Stimulated activated CD8-positive, alpha-beta memory T cell treated with anti-CD3 and anti-CD28 coated beads, Interleukin-7, amount 100 ng/mL, for 48 hours (primary cell): ENCODE measurements at places on chromosomes 6 and 20.

- no peak for DNase-seq
Observed at GRCh38 chr6:128532827-128533226, 12.4 kb upstream of the PTPRK start.

- no peak for DNase-seq
Observed at GRCh38 chr6:143528164-143528811, 16.8 kb upstream of the FUCA2 start.

DNA sequence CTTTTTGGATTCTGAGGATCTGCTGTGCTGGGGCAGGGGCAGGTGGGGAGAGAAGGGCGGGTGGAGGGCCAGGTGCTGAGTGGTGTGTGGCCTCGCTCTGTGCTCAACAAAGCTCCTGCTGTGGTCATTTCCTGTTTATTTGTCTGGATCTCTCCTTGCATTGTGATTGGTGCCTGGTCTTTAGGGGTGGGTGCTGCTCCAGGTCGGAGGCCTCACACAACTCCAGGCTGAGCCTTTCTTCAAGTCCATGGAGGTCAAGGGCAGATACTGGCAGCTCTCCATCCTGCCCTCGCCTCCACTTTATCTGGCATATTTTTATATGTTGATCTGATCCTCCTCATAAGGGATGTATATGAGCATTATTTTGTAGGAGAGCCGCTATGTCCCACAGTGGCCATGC lies 36.2 kb downstream of the HLA-F start:
- no peak for DNase-seq

GRCh38 chr6:106084989-106085691 lies 996 bp upstream of the PRDM1 start:
- DNase-seq: no peak

DNA sequence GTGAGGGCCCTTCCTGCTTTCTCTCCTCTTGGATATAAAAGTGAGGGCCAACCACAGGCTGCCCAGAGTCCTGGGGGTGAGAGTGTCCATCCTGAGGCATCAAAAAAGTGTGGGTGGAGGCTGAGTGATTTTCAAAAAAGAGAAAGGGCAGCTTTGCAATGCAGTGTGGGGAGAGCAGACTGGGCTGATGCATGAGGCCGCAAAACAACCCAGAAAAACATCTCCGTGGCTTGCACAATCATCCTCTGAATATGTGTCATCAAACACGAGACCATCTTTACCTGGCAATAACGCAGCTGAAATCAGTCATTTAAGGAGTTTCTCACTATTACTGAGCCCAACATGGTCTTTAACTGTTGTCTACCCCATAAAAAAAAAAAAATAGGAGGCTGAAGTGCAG lies 191.2 kb upstream of the SOX4 start:
- peak; percentile 45 for DNase-seq

DNA sequence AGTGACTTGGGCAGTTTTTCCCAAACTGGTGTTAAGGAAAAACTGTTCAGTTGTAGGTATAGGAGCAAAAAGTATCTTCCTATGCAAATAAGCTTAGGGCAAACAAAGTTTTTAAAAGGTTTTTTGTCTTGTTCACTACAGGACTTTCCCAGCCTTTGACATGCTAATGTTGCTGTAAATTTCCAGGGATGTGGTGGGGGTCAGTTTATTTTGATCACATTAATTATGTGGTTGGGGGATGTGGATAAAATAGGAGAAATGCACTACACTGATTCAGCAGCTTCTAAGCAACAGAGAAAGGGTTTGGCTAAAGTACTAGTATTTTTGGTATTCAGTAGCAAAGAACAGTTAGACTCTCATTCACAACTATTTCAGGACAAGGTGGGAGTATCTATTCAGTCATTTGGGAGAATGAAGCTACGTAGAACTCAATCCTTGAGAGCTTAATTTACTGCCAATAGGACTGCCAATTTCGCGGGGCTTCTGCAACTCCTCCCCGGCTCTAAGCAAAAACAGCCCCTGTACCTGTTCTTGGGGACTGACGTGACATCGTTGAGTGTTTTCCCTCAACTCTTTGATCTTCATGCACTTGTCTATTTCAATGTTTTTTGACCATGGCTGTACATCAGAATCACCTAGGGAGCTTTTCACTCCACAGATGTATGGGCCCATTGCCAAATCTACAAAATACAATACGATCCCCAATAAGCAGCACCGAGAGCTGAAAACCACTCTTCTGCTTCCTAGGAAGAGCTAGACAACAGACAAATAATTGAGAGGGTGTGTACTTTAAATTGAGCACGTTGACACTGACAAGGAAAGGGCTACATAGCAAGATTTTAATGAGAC lies 94.8 kb upstream of the NHSL1 start:
- DNase-seq: no peak

DNA sequence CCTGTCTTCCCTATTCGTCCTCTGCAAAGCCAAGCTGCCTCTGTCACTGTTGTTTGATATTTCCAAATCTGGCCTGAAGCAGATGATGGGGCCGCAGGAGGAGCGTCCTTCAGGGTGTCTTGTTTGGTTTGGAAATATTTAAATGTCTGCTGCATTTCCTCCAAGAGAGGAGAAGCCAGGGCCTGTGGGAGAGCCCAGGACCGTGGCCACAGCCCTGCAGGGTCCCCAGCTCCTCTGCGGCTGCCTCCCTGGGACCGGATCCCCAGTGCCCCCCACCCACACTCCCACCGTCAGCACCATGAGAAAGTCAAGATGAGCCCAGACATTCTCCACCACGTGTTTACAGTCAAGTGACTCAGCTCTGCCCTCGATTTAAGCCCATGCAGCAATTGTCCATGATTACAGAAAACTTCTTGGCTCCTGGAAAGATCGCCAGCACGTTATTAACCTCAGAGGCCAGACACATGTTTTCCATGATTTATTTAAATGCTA lies 18.2 kb downstream of the FOXF2 start:
- DNase-seq: no peak

DNA sequence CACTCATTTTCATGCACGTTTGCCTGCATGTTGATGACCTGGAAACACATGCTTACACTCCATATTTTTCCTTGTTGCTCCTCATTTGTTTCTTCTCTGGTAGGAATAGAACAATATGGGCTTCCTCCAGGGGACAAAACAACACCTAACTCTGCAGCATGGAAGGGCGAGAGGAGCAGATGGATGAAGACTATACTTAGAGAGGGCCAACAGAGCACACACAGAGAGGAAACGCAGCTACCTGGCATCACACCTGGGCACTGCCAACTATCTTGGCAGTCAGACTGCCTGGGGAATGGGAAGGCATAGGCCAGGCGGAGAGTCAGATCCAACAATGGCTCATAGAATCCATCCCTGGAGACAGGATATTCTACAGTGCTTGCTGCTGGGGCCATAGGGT lies 290.9 kb downstream of the CD83 start:
- DNase-seq: no peak

DNA sequence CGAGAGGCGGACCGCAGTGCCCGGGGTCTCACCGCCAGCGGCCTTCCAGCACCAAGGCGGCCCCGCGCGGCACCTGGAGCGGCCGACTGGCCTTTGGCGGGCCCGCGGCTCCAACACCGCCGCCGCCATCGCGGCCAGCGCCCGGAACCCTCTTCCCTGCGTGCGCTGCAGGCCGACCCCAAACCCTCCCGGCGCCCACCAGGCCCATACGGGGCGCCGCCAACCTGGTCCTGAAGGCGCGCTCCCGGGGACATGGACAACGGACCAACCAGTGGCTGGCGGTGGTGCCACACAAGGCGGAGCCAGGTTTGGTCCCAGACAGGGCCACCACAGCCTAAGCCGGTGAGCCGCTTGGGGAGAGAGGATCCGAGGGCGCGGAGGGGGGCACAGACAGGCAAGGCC lies 1514.8 kb upstream of the DEFB115 start:
- no peak for DNase-seq

GRCh38 chr20:51089272-51089781 lies 66.4 kb upstream of the KCNG1 start:
- DNase-seq: no peak

- no peak for DNase-seq
Observed at GRCh38 chr6:44921798-44922197, 406.3 kb upstream of the RUNX2 start.

DNA sequence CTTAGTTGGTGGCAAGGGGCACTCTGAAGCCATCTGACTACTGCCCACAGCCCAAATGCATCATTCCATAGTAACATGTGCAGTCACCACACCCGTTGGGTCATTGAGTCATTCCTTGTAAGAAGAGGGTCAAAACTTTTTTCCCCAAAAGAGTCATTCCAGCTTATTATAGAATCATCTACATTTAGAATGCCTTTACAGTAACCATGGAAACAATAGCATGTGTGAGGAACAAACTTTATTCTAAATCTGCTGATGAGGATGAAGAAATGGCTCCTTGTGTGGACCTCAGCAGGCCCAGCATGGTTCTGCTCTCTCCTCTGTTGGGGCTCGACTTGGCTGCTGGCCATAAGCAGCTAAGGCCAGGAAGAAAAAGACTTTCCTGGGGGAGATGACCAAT lies 111.2 kb upstream of the PTPRT start:
- no peak for DNase-seq

DNA sequence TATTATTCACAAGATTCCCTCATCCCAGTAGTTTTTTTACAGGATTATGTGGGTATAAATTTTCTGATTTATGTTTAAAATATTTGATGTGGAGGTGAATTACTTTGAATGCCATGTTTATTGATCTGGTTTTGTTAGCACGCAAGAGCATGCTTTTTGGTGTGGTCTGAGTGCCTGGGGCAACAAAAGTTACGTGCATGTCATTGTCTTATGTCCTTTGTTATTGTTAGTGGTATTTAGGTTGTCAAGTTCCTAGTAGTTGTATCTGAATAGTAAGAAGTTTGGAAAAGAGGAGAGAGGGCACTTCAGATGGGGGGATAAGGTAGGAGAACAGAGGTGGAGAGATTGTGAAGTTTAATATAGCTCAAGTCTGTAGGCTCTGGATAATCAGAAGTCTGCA lies 95.0 kb downstream of the ATRN start:
- DNase-seq: no peak

DNA sequence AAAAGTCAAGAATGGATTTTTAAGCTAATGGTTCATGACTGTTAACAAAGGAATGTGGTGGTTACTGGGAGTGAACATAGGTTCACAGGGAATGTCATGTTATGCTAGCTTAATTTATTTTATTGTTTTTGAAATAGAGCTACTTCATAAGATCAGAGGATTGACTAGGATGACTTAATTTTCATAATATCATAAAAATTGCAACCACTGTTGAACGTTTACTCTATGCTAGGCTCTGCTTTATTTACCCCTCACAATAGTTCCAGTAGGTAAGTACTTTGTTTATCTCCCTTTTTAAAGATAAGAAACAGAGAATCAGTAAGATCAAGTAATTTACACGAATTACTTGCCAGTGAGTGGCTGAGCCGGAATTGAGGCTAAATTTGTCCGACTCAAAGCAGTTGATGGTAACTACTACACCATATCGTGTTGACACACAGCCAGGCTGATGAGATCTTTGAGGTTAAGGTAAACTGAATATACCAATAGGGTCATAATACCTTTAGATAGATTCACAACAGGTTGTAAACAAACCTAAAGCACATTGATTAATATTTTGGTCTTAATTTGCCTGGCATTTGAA lies 194.6 kb upstream of the CITED2 start:
- no peak for DNase-seq

GRCh38 chr6:45746046-45746445 lies 269.6 kb downstream of the CLIC5 start:
- no peak for DNase-seq

- no peak for DNase-seq
Observed at GRCh38 chr20:53524589-53525312, 68.9 kb downstream of the ZNF217 start.

GRCh38 chr6:157236040-157236725 lies 87.1 kb downstream of the TMEM242 start:
- no peak for DNase-seq

GRCh38 chr6:16399158-16399557 lies 160.8 kb downstream of the GMPR start:
- no peak for DNase-seq
